ENCODE measurements at places on chromosomes 2 and 18.

- no peak for DNase-seq
Observed at GRCh38 chr2:96770442-96771202, 9.9 kb downstream of the CNNM4 start.

GRCh38 chr18:78607221-78607620 lies 372.4 kb upstream of the SALL3 start:
- DNase-seq = no peak

- DNase-seq = no peak
Observed at GRCh38 chr2:231930593-231931281, 4.5 kb upstream of the NPPC start.

DNA sequence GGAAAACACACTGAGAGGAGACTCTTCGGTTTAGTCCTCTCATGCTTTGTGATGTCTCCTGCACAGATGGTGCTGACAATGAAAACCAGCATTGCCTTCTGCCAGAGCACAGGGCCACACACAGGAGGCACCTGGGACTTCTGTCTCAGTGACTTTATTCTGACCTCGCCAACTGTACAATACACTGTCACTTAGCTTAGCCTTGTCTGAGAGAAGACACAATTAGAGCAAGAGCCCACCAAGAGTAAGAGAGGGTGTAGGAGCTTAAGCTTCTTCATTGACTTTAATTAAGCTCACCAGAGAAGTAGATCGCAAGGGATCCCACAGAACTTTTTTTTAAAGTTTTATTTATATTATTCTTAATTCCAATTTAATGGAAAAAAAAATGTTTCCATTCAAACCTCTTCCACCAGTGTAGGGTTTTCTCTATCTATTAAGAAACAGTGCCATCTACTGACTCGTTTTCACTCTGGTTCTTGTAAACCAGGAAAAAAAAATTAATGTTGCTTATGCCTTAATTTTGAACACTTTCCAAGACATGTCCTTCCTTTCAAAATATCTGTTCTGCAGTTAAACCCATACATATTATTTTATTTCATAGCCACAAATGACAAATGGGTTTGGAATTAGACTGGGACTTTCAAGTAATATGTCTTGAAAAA lies 42.4 kb upstream of the DDX18 start:
- peak; percentile 34 for DNase-seq

DNA sequence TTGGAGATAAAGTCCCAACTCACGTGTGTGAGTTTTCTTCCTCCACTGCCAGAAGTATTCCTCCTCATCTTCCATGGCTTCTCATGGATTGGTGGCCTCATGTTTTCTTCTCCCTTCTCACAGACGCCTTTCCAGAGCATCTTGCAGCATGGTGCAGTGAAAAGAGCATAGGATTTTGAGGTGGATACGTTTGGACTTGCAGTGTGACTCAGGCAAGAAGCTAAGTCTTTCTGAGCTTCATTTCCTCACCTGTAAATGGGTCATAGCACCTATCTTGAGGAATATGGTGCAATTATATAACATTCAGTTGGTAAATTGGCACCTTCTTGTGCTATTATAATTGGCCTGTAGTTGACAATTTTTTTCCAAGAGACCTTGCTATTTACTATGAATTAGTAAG lies 247.6 kb downstream of the RDH14 start:
- no peak for DNase-seq

- DNase-seq = no peak
Observed at GRCh38 chr2:99857867-99858444, 284.4 kb downstream of the AFF3 start.

DNA sequence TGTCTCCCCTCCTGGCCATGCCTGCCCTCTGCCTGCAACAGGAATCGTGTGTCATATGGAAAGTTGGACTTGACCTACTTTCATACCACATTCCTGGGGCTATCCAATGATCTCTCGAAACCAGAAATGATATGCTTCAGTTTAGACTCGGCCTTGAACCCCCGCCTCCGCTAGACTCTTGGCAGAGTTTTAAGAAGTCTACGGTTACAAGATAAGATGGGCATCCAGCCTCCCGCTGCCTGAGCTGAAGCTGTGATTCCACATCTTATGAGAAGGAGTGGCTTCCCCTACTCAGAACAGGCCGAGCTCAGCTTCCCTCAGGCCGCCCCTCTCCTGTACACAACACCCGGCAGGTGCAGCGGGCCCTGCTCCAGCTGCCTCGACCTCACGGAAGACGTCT lies 73.9 kb downstream of the MTCL1 start:
- DNase-seq = no peak

DNA sequence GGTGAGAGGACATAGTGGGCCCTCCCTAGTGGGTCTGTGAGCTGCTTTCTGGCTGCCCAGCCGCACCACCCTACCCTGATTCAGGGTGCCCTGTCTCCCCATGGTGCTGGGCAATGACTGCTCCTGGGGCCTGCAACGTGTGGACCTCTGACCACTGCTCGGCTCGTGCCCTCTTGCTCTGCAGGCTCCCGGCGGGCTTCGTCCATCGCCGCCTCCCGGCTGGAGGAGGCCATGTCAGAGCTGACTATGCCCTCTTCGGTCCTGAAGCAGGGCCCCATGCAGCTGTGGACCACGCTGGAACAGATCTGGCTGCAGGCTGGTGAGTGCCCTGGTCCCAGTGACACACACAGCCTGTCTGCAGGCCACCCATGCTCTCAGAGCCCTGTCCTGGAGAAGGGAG lies 103.5 kb downstream of the STPG4 start:
- no peak for DNase-seq

GRCh38 chr2:49928551-49928950 lies 774.2 kb upstream of the FSHR start:
- DNase-seq = no peak

DNA sequence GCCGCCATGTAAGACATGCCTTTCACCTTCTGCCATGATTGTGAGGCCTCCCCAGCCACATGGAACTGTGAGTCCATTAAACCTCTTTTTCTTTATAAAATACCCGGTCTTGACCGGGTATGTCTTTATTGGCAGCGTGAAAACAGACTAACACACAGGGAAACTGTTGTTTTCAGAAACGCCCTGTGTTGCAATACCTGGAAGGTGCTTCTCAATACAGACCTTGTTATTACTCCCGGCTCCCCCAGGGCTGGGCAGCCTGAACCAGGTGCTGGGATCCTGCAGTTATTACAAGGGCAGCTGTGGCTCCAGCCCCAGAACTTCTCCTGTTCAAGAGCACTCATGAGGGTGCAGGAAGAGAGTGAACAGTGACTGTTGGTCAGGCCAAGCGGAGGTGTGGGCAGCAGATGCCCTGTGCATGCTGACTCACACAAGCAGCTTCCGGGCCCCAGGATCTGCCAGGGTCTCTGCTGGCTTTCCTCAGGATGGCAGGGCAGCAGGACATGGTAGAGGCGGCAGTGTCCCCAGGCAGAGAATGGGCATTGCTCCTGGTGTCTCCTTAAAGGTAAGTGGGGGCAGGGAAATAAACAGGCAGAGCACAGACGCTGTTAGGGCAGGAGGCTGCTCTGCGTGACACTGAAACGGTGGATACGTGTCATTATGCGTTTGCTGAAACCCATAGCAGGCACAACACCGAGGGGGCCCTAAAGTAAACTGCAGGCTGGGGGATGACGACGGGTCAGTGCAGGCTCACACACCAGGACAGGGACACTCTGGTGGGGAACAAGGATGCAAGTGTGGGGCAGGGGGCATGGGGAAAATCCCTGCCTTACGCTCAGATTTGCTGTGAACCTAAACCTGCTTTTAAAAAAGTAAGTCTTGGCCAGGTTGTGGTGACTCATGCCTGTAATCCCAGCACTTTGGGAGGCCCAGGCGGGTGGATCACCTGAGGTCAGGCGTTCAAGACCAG lies 89.1 kb downstream of the NDUFA10 start:
- DNase-seq = no peak

DNA sequence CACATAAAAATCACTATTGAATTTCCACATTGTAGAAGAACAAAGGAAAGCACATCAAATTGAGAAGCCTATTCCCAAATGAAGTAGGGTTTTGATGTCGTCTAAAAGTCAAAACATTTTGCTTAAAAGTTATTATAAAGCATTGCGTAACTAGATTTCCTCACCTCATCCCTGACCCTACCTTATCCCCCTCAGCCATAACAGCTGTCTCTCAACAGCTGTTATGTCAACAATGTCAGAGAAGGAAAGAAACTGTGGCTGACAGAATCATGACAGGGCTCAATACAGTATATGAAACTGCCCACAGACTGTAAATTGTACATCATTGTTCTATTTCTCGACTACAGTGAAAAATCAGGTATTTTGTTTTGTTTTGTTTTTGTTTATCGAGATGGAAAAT lies 63.0 kb upstream of the ACVR1C start:
- DNase-seq = no peak

GRCh38 chr2:120678251-120678650 lies 57.4 kb upstream of the GLI2 start:
- DNase-seq = no peak

DNA sequence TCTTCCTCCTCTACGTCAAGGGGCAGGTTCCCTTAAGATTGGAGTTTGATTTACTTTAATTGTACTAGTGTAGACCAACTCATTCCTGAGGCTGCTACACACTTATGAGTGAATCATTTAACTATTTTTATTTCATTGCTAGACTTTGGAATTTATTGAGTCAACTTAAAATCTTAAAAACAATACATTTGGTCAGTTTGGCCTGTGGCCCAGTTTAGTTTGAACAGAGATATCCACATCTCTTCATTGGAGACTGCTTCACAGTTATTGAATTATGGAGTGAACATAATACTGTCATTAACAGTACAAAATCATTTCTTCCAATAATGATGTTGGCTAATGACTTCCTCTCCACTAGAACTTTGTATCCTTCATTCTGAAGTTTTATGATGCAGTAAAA lies 34.5 kb upstream of the STPG4 start:
- DNase-seq = no peak

DNA sequence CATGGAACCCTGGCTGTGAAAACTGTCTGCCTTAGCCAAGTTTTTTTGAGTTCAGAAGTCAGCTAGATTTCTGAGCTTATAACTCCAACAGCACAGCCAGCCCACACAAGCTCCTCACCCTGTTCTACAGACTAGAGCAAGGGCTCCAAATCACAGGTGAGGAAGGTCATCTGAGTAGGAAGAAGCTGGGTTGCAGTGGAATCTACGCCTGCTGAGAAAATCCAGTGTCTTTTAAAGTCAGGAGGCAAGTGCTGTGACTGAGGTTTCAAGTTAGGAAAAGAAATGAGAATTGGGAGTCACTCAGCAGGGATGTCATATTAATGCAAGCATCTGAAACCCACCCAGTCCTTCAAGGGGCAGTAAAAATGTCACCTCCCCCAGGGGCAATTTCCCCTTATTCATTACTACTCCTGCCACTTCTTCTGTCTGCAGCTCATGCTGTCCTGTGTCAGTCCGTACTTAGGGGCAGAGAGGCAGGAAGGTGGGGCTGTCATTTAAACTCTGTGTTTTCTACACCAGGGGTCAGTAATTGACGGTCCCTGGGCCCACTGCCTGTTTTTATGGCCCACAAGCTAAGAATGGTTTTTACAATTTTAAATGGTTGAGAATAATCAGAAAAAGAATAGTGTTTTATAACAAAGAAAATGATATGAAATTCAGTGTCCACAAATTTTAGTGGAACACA lies 551.1 kb downstream of the BCL11A start:
- DNase-seq = no peak

GRCh38 chr2:144382849-144383248 lies 137.1 kb downstream of the ZEB2 start:
- DNase-seq = no peak

GRCh38 chr2:232491139-232491780 lies 3.6 kb upstream of the ECEL1 start:
- DNase-seq = no peak

DNA sequence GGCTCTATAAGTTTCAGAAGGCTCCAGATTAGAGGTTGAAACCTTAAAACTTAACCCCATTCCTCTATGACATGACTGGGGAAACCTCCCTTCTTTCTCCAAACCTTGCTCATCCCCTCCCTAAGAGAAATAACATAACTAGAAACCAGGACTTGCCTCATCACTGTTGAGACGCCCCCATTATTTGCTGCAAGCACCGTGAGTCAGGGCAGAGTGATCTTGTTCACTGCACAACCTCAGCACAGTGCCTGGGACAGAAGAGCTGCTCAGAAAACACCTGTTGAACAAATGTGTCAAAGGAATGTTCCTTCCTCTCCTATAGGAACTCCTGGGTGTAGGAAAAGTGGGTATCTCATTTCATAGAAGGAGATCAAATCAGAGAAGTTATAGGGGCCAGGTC lies 132.7 kb upstream of the CTAGE1 start:
- no peak for DNase-seq

DNA sequence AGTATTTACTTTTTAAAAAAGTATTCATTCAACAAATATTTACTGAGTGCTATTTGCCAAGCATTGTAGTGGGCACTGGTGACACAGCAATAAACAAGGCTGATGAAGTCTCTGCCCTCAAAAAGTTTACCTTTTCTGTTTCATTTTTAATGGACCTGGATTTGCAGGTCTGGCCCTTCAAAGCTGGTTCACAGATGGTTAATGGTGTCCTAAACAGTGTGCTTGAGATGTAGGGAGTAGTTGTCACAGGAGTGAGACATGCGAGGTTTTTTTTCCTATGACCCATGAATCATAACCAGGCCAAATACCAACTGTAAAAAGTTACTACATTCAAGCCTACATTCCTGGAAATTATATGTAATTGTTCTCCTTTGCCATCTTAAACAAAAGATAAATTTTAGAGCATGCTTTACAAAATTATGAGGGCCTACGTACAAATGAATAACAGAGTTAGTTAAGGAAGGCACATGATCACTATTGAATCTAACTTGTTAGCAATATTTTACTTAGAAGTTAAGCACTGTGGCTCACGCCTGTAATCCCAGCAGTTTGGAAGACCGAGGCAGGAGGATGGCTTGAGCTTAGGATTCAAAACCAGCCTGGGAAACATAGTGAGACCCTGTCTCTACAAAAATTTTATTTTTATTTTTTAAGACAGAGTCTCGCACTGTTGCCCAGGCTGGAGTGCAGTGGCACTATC lies 223.9 kb downstream of the MBD5 start:
- no peak for DNase-seq

DNA sequence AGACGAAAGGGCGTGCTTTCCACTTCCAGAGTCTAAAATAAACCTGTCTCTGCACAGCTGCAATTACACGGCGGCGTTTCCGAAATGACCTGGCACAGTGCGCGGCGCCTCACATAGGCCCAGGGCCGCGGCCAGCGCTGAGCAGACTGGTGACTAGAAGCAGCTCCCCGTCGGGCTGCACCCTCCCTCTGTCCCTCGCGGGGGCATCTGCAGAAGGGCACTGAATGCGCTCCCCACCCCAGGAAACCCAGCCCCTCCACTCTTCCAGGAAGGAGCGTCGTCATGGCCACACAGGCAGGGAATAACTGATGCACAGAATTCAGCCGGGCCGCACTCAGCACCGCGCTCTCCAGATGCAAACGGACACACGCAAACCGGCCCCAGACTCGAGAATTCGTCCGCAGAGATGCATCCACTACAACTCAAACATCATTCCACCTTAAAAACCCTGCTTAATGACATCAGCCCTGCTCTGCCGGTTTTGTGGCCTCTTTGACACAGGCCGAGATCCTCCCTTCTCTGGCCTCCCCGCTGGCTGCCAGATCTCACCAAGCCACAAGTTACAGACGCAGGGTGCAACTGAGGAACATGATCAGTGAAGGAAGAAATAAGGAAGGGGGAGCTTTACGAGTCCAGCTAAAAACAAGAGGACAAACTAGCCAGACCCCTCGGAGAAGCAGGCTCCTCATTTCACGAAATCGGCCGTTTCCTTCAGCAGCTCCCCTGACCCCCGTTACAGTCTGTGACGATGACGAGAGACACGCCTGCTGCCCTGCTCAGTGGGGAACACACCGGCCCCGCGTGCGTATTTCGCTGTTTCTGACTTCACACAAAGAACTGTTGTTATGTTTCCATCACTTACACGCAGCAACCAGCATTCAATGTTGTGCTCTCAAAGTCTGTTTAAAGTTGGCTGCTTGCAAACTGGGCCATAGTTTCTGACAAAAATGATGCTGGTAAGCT lies 40.2 kb downstream of the MBP start:
- DNase-seq = no peak
